Naive thymus-derived CD8-positive, alpha-beta T cell (primary cell): ENCODE measurements at places on chromosomes 4 and X. TPM values are rescaled to one million over a fixed set of nuclear protein-coding genes. Genes with fewer than 3 reads are reported as not detected.

LPAR4 gene
- not detected for total RNA-seq

TMEM47 gene
- not detected for total RNA-seq

RIPPLY1 gene
- total RNA-seq = not detected

FGFBP2 gene
- total RNA-seq = 13.3 TPM

RPA4 gene
- 0.31 TPM for total RNA-seq

INTU gene
- 0.60 TPM for total RNA-seq

SMIM43 gene
- total RNA-seq = not detected

ATP11C gene
- 35.5 TPM for total RNA-seq

CFAP299 gene
- not detected for total RNA-seq

DNA sequence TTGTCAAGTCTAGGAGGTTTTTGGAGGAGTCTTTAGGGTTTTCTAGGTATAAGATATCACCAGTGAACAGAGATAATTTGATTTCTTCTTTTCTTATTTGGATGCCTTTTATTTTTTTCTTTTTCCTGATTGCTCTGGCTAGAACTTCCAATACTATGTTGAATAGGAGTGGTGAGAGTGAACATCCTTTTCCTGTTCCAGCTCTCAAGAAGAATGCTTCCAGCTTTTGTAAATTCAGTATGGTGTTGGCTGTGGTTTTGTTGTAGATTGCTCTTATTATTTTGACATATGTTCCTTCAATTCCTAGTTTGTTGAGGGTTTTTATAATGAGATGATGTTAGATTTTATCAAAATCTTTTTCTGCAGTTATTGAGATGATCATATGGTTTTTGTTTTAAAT is 165.6 kb upstream of the WDFY3 start:
- H3K4me3 ChIP-seq = no peak overlapping the region
- no peak for DNase-seq
- no peaks in the 10 kb centered on the region for H3K4me1 ChIP-seq
- no peaks in the 10 kb centered on the region for H3K27me3 ChIP-seq
- no peak overlapping the region for H3K27ac ChIP-seq

DNA sequence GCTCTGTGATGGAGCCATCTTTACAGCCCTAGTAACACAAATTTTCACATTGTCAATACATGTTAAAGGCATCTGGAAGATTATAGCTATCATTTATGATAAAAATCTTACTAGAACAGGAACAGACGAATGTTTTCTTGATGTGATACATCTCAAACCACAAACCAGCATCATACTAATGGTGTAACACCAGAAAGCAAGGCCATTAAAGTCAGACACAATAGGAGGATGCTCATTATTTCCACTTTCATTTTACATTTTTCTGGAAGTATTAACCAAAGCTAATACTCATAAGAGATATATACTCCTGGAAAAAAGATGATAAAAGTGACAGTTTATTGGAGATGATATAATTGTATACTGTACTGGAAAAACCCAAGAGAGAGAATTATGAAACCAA is 5.3 kb downstream of the AKAP14 start:
- no peak overlapping the region for H3K4me3 ChIP-seq
- H3K27ac ChIP-seq = no peak overlapping the region
- DNase-seq = no peak
- H3K4me1 ChIP-seq = no peaks in the 10 kb centered on the region
- no peaks in the 10 kb centered on the region for H3K27me3 ChIP-seq
- no peaks in the 10 kb centered on the region for H3K36me3 ChIP-seq

GRCh38 chr4:24529555-24529954 is 54.8 kb downstream of the DHX15 start:
- H3K4me1 ChIP-seq = no peaks in the 10 kb centered on the region
- DNase-seq = no peak
- H3K27me3 ChIP-seq = no peaks in the 10 kb centered on the region
- no peak overlapping the region for H3K27ac ChIP-seq

GRCh38 chr4:151039733-151040132 is 24.6 kb upstream of the LRBA start:
- no peaks in the 10 kb centered on the region for H3K36me3 ChIP-seq
- no peaks in the 10 kb centered on the region for H3K4me1 ChIP-seq
- no peak for DNase-seq

DNA sequence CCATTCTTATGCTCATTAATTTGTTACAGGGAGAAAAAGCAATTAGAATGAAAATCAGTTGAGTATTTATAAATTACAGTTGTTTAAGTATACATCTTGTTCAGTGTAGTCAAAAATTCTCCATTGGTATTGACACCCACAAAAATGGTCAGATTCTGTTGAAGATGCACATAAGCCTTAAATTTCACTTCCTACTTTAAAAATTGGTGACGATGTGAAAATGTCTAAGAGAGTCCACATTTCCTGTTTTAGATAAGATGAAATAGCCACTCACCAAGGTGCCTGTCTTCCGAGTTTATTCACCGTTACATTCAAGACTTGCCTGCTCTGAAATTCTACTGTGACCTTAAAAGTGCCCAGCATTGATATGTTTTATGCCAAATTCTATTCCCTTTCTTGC is 93.6 kb downstream of the GPR143 start:
- no peak overlapping the region for H3K27ac ChIP-seq
- H3K4me1 ChIP-seq = peaks cover 17% of the 10 kb centered on the region
- DNase-seq = no peak

GRCh38 chr4:165524532-165525190 is 145.9 kb downstream of the CPE start:
- H3K27me3 ChIP-seq = peaks cover 4% of the 10 kb centered on the region
- no peak for DNase-seq

DNA sequence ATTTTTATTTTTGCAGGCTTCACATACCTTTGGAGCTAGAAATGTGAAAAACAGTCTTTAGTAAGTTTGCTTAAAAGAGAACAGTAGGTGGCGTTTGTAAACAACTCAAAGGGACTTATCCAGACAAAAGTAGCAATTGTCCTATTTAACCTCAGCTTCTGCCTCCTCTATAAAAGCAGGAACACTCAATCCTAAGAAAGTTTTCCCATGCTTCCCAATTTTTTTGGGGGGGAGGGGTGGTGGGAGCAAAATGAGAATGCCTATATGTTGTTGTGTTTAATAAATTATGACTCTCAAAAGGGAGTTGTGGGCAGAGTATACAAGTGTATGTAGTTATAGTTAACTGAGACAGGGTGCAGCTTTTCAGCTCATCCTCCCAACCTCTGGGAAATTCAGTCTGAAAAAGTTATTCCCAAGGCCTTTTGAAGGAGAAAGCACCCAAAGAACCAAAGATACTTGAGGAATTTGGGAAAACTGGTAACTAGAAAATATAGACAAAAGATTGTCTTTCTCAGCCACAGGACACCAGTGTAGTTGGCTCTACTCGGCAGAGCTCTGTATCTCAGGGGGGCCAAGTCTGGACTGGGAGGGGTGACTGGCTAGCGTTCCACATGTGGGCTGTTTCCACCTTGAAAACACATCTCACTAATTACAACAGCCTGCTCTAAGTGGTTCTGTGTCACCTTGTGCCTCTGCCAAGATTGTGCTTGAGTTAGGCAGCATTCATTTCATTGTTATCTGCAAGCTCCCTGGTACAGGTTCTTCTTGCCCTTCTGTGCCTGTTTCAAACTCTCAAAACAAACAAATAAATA is 2.8 kb downstream of the SFRP2 start:
- H3K36me3 ChIP-seq = no peaks in the 10 kb centered on the region
- peaks cover 52% of the 10 kb centered on the region for H3K27me3 ChIP-seq
- no peak overlapping the region for H3K4me3 ChIP-seq
- no peak overlapping the region for H3K27ac ChIP-seq
- DNase-seq = peak; percentile 26
- peaks cover 25% of the 10 kb centered on the region for H3K4me1 ChIP-seq

DNA sequence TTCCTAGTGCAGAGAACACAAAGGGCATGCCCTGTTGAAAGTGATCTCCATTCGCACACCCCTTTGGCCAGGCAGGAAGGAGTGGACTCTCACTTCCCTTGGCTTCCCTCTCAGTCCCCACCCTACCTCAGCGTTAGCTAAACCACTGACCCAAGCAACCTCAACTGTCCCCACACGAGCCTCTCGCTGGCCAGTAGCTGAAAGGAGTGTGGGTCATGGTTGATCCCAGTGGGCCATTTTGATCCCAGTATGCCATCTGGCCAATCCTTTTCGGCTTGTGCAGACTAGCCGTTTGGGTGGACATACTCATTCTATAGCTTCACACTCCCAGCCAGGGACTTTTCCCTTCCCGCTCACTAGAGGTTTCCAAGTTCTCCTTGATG is 24.4 kb upstream of the BCORL1 start:
- H3K36me3 ChIP-seq = no peaks in the 10 kb centered on the region
- DNase-seq = no peak

- H3K4me3 ChIP-seq = no peak overlapping the region
- H3K4me1 ChIP-seq = no peaks in the 10 kb centered on the region
- no peak overlapping the region for H3K27ac ChIP-seq
- no peak for DNase-seq
- peaks cover 17% of the 10 kb centered on the region for H3K27me3 ChIP-seq
Observed at GRCh38 chr4:121960818-121961217, 9.0 kb upstream of the TRPC3 start.

DNA sequence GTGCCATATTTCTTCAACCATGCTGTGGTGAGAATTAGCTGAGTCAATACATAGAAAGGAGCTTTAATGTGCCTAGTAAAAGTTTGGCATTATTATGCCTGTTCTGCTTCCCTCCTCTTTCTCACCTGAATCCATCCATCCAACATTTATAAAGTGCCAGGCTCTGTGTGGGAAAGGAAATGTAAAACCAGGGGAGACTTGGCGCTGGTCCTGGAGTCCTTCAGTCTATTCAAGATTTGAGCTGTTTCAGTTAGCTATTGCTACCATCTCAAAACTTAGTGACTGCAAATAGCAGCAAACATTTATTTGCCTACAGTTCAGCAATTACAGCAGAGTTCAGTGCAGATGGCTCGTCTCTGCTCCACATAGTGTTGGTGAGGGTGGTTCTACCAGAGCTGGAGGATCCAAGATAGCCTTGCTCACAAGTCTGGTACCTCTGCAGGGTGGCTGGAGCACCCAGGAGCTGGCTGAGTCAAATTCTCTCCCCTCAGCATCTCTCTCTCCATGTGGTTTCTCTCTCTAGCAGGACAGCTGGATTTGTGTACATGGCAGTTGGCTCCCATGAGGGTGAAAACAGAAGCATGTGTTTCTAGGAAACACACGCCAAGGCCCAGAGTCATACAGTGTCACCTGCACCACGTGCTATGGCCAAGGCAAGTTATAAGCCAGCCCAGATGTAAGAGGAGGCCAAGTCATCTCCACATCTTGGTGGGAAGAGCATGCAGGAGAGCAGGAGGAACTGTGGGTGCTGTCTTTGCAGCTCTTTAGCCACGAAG is 77.3 kb downstream of the FHDC1 start:
- no peaks in the 10 kb centered on the region for H3K36me3 ChIP-seq
- H3K4me1 ChIP-seq = no peaks in the 10 kb centered on the region
- no peak overlapping the region for H3K27ac ChIP-seq
- H3K27me3 ChIP-seq = no peaks in the 10 kb centered on the region

DNA sequence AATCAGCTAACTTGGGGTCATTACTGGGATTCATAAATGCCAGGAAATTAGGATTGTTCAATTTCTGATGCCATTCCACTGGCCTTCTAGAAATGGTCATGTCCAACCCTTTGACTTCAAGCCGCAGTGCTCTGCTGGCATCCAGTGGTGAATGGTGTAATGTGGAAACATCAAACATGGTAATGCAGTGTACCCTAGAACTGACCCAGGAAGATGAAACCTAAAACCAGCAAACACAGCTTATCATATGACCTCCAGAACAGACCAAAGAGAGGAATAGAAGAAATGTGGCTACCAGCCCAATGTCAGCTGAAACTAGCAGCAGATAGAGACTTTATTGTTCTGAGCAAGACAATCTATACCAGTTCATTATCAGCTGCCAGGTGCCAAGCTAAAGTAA is 13.8 kb downstream of the CXCL13 start:
- no peaks in the 10 kb centered on the region for H3K36me3 ChIP-seq
- no peak overlapping the region for H3K27ac ChIP-seq
- H3K4me3 ChIP-seq = no peak overlapping the region
- peaks cover 4% of the 10 kb centered on the region for H3K4me1 ChIP-seq
- DNase-seq = no peak

- no peak overlapping the region for H3K27ac ChIP-seq
- no peaks in the 10 kb centered on the region for H3K4me1 ChIP-seq
- no peak for DNase-seq
- no peaks in the 10 kb centered on the region for H3K36me3 ChIP-seq
- H3K4me3 ChIP-seq = no peak overlapping the region
Observed at GRCh38 chr4:92455951-92456350, 152.2 kb downstream of the GRID2 start.

- H3K4me3 ChIP-seq = no peak overlapping the region
- DNase-seq = no peak
- H3K27me3 ChIP-seq = no peaks in the 10 kb centered on the region
Observed at GRCh38 chrX:103783971-103784370, 7.3 kb downstream of the PLP1 start.

GRCh38 chr4:2409381-2409783 is 9.1 kb downstream of the ZFYVE28 start:
- H3K36me3 ChIP-seq = no peaks in the 10 kb centered on the region
- DNase-seq = no peak
- H3K4me3 ChIP-seq = no peak overlapping the region
- peaks cover 50% of the 10 kb centered on the region for H3K4me1 ChIP-seq
- H3K27ac ChIP-seq = no peak overlapping the region

DNA sequence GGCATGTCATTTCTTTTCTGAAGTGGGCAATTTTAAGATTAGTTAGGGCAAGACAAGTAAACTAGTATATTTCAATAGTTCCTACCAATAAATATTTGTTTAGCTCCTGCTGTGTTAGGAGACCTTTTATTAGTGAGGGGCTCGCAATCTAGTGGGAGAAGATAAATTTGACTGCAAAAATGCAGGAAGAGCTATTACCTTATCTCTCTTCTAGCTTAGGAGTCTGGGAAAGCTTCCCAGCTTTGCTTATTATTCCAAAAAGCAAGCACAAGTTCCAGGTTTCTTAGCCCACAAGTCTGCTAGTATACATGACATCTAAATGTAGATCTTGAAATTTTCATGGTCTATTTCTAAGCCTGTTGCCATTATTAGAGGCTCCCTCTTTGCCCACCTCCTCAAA is 191.1 kb downstream of the GC start:
- H3K4me3 ChIP-seq = no peak overlapping the region
- peaks cover 19% of the 10 kb centered on the region for H3K27me3 ChIP-seq
- H3K36me3 ChIP-seq = no peaks in the 10 kb centered on the region
- no peaks in the 10 kb centered on the region for H3K4me1 ChIP-seq
- H3K27ac ChIP-seq = no peak overlapping the region

DNA sequence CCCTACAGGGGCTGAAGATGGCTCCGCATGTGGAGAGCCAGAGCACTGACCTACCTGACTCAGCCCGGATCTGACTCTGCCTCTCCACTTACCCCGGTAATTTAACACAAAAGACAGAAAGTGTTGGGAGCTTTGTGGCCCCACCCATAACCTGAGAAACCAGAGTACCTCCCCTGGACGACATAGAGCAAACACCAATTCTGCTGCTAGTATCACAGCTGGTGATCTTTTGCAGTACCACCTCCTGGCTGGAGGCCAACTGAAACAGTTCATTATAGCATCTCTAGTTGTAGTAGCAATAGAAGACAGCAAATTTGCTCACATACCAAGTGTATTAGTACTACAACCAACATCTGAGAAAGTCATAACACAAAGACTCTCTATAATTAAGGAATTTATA is 443.9 kb downstream of the KLHL4 start:
- no peaks in the 10 kb centered on the region for H3K27me3 ChIP-seq
- no peaks in the 10 kb centered on the region for H3K36me3 ChIP-seq
- H3K27ac ChIP-seq = no peak overlapping the region
- no peaks in the 10 kb centered on the region for H3K4me1 ChIP-seq
- H3K4me3 ChIP-seq = no peak overlapping the region

GRCh38 chr4:94530073-94530472 is 78.3 kb downstream of the PDLIM5 start:
- peaks cover 12% of the 10 kb centered on the region for H3K4me1 ChIP-seq
- H3K27ac ChIP-seq = no peak overlapping the region
- H3K27me3 ChIP-seq = no peaks in the 10 kb centered on the region
- H3K36me3 ChIP-seq = peaks cover 10% of the 10 kb centered on the region
- no peak overlapping the region for H3K4me3 ChIP-seq
